ENCODE measurements at places on chromosomes 11 and 22.

DNA sequence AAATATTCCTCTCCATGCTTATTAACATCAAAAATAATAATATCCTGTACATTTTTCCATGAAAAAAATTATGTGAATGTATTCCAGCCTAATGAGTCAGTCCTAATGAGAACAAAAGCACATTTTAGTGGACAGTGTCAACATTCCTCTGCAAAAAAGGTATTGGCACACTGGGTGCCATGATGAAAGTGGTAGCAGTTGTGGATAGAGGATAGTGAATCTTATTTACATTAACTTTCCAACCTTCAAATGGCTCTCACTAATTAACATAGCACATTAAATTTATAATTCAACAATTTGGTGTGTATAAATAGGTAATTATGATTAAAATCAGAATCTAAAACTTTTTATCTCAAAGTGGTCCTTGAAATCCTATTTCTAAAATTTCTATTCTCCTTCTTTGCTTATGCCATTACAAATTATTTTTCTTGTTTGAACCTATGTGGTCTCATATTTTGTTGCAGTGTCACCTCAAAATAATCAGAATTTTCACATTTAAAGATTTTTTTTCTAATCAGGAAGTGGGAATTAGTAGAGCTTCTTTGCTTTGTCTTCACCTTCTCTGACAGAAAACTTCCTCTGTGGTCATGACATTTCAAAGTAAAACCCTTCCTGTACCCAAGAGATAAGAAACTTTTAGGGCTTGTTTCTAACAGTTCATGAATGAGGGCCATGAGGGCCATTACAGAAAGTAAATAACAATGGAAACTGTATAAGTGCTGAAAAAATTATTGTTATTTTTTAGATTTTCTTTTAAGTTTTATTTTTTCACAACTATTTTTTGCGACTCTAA lies 18.7 kb downstream of the SOX6 start:
- no peak for DNase-seq

DNA sequence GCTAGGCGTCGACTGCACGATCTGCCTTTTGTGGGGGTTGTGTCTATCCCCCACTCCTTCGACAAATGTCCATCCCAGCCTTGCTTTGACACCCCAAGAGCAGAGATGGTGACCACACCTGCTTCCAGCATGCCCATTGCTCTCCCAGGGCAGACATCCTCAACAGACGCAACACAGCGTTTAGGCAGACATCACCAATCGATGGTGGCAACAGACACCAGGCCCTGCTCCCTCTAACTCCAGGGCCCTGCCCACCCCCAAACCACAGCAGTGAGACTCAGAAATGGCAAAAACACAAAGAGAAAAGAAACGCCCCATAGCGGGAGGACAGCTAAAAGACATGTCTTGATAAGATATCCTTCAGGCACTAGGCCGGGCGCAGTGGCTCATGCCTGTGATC lies 150.9 kb downstream of the CRYBB2 start:
- no peak for DNase-seq

- DNase-seq = no peak
These were observed 88.7 kb upstream of the DRD2 start for GRCh38 chr11:113563766-113564526.

DNA sequence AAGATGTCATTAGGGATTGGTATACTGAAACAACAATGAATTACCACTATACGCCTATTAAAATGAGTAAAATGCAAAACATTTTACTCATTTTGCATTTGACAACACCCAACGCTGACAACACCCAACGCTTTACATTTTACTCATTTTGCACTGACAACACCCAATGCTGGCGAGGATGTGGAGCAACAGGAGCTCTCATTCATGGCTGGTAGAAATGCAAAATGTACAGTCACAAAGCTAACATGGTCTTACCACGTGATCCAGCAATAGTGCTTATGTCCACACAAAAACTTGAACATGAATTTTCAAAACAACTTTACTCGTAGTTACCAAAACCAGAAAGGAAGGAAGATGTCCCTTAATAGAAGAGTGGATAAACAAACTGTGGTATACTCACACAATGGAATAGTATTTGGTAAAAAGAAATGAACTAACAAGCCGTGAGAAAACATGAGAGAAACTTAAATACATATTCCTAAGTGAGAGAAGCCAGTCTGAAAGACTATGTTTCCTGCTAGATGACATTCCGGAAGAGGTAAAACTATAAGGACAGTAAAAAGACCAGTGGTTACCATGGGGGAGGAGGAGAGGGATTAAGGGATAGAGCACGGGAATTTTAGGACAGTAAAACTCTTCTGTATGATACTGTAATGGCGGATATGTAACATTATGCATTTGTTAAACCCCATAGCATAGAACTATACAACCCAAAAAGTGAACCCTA lies 11.4 kb upstream of the MSANTD2 start:
- DNase-seq = no peak

DNA sequence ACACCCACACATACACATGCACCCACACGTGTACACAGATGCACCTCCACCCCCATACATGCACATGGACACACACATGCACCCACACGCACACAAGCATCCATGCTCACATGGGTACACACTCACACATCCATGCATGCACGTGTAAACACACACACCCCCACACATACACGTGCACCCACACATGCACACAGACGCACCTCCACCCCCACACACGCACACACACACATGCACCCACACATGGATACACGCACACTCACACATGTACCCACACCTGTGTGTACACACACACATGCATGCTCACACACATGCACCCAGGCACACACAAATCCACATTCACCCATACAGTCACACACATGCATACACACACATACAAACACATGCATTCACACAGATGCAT lies 24.5 kb downstream of the CDPF1 start:
- no peak for DNase-seq

DNA sequence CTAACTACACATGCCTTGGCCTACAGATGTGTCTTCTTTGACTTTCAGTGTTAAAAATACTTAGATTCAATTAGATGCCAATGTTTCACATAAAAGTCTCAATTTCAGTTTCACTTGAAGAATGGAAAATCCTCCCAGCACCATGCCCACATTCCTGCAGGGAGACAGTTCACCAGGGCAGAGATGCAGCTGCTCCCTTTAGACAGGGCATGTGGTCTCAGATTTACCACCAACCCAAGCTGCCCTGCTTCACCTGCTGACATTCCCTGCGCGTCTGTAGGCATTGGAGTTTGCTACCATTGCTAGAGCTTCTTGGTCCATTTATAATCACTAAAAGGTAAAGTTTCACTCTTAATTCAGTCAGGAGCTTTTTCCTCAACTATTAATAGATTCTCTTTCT lies 113.9 kb downstream of the ARFGAP2 start:
- no peak for DNase-seq

DNA sequence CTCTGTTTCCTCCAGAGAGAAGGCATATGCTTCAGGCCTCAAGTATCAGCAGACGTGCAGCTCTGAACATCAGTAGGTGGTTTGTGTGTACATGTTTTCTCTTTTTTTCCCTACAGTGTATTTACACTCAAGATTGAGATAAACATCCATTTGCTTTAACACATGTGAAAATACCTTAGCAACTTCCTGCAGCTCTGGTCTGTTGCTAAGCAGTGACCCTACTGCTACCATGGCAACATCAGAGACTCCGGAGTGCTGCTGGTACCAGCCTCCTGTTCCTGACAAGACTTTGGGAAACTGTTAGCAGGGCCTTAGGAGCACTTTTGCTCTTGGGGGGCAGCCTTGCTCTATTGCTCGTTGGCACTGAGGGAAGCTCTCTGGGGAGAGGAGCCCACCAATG lies 221.2 kb upstream of the PLET1 start:
- no peak for DNase-seq

DNA sequence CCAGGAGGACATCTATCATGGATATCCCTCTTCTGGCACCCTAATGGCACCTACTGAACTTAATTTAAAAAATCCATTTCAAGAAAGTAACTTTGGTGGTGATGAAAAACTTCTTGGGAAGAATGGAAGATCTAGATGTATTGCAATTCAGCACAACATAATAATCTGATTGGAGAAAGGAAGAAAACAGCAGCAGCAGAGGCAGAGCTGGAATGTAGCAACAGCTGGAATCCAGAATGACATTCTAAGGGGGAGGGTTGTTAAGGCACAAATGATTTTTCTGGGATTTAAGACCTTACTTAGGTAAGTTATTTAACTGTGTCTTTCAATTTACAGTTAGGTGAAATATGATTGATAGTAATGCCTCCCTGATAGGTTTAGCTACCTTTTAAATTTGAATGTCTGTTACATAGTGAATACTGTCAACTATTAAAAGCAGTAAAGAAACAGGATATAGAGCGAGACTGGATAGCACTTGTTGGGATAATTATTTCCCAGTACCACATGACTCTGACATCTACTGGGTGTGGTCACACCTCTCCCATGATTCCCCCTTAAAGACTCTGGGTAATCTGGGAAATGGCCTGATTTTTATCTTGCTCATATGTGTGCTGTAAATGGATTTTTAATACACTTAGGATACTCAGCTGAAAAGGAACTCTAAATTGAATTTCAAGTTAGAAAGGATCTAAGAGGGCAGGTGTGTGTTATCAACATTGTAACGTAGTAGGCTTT lies 11.7 kb downstream of the CAPRIN1 start:
- no peak for DNase-seq
